ENCODE measurements at places on chromosomes 7 and 10. TPM values are rescaled to one million over a fixed set of nuclear protein-coding genes. Genes with fewer than 3 reads are reported as not detected.

- DNase-seq, result no peak
Measured at GRCh38 chr7:103751311-103751880, 238.1 kb downstream of the RELN start.

DNA sequence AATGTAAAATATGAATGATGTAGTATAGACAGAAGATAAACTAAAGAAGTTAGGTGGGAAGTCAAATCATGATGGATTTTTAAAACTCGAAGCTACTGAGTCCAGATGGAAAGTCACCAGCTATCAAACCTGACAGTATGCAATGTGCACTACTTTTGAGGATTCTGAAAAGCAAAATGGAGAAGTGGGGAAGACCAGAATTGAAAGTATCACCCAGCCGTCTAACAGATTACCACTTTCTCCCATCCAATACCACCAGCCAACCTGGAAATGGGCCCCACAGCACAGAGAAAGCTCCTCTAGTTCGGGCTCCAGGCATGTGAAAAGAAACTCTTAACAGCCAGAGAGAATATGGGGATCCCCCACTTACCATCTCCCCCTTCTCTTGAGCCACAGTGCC, 67.9 kb upstream of the SRRM3 start:
- DNase-seq, result no peak

DNA sequence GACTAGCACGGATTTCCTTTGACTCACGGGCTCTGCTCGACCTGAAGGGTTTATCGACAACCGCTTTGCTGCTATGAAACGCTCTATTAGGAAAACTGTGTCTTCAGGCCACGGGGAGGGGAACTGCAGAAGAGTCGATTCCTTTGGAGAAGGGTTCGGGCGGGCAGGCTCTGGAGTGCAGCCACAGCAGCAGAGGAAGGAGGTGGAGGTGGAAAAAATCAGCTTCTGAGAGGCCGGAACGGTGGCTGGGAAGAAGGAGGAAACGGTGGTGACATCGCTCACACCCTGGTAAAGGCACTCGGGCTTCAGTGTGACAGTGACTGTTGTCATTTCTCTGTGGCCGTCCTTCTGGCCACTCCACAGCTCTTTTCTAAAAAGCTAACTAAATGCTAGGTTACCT, 64.6 kb upstream of the MGMT start:
- no peak for DNase-seq

DNA sequence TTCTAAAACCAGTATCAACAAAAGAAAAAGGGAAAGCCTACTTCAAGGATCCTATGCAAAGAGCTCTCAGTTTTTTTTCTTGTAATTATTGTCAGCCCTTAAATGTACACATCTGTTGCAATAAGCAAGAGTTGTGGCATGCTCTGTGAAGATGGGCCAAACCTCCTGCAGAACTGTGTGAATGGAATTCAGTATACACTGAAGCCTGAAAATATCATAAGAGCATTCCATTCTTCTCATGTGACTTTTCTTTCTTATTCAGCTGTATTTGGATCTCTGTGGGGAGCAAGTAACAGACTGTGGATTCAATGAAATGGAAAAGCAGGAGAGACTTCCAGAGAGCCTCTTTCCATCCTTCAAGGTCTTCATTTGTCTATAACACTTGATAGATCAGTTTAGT, 130.7 kb downstream of the SAMD9 start:
- peak; percentile 17 for DNase-seq

DNA sequence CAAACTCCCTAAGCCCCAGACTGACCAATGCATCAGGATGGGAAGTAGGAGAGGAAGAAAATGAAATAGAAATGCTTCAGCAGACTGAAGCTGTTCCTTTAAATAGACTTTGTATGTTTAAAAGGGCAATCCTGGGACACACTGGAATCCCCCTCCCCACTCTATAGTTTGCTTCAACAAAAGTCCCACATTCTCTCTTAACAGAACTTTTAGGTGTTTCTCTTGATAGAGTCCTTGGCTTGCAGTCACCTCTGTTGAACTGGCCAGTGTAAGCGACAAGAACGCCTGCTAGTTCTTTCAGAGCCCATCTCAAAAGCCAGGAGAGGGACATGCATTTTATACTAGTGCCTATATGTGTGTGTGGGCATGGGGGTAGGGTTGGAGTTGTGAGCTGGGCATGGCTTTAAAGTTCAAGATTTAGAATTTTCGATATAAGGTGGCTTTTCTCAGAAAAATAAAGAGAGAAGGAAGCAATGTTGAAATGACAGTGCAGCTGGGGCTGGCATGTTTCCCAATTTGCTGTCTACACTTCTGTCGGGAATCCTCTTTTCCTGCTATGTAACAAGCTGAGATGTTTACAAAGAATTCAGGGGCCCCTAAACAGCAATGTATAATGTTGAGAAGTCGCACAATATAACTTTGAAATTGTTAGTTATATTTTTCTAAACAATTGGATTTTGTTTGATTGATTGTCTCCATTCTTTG, 2.1 kb downstream of the TBX20 start:
- DNase-seq, result no peak

DNA sequence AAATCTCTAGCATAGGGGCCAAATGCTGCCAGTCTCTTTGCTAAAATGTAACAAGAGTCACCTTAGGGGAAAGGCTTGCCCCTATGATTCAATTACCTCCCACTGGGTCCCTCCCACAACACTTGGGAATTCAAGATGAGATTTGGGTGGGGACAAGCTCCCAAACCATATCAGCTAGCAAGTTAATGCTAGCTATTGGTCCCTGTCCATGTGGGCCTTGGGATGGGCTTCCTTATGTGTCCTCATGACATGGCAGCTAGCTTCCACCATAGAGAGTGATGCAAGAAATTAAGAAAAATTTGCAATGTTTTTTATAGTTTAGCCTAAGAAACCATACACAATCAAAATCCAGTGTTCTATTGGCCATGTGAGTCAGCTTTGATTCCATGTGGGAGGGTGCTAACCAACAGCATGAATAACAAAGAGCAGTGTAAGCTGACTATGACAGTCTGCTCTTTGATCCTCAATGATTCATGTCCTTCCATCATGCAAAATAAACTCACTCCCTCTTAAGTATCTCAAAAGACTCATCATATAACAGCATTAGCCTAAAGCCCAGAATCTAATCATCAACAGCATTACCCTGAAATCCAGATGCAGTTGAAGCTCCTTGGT, 21.7 kb upstream of the ZNF365 start:
- DNase-seq, result peak; percentile 86

SPDYE16 gene
- total RNA-seq, result not detected

GRCh38 chr10:102596506-102596971, 47.7 kb upstream of the TRIM8 start:
- peak; percentile 60 for DNase-seq

ANKMY2 gene
- 5.5 TPM for total RNA-seq

GRCh38 chr7:38870147-38870546, 38.8 kb downstream of the VPS41 start:
- DNase-seq, result no peak

DNA sequence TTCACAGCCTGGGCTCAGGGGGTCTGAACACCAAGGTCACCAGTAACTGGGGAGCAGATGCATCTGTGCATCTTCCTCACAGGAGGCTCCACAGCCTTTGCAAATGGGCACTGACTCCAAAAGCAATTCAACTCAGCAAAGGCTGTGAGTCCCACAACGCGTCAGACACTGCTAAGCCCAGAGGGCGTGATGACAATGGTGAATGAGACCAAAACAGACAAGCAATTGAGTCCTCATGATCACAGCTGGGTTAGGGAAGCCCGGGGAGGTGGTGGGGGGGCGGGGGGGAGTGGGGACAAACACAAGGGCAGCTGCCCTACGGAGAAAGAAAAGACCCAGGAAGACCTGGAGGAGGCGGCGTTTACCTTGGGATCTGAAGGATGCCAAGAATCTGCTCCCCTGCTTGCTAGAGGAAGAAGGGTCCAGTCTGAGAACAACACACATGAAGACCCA, 61.6 kb upstream of the RNF32 start:
- no peak for DNase-seq

DNA sequence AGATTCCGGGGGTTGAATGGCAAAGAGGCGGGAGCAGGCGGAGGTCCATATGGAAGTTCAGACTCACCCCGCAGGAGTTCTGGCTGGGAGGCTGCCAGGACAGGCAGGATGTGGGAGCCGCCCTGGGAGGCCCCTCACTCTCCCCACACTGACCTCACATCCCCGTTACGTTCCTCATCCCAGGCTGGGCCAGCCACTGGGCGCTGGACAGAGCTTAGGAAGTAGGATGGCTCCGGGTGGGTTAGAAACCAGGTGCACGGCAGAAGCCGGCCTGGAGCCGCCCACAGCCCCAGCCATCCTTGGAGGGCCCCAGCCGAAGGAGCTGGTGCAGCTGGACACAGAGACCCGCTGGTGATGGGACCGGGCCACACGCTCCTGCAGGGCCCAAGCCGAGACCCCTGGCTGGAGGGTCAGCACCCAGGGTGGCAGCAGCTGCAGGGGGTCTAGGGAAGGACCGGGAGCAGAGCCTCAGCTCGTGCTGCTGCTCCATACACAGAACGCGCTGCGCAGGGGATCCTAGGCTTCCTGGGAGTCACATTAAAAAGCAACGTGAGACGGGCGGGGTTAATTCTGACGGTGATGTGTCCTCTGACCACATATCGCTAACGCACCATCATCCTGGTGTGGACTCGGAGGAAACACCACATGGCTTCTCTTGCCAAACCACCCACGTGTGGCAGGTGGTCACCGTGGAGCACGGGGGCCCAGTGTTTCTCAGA, 98.6 kb upstream of the DIP2C start:
- no peak for DNase-seq

INPP5F gene
- total RNA-seq, result 11.6 TPM

ZNF239 gene
- 2.6 TPM for total RNA-seq

SLC16A12 gene
- not detected for total RNA-seq

DNA sequence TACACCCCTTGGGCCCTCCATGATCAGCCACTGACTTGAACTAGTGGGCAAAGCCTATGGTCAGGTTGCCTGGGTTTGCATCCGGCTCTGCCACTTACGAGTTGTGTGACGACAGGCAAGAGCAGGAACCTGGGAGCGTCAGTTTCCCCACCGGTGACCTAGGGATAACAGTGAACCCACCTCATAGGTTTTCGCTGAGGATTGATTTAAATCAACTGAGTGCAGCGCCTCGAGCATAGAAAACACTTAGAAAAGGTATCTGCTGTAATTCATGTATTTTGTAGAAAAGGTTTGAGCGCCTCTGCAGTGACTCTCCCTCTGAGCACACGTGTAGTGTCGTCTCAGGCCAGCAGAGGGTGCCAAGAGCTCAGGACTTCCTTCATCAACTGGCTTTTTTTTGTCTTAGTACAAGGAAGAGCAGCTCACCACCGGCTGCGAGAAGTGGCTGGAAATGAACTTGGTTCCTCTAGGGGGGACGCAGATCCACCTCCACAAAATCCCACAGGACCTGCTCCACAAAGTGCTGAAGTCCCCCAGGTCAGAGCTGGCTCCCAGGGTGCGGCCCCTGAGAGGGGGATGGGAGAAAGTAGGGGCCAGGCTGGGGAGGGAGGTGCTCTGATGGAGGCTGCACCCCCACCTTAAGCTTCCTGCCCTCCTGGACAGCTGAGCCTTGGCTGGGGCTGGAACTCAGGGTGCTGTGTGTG, 27.7 kb downstream of the BTBD16 start:
- peak; percentile 68 for DNase-seq

EBF3 gene
- 0.26 TPM for total RNA-seq

GRCh38 chr7:77879272-77879671, 80.7 kb downstream of the PHTF2 start:
- no peak for DNase-seq

PUS7 gene
- 29.5 TPM for total RNA-seq

DNA sequence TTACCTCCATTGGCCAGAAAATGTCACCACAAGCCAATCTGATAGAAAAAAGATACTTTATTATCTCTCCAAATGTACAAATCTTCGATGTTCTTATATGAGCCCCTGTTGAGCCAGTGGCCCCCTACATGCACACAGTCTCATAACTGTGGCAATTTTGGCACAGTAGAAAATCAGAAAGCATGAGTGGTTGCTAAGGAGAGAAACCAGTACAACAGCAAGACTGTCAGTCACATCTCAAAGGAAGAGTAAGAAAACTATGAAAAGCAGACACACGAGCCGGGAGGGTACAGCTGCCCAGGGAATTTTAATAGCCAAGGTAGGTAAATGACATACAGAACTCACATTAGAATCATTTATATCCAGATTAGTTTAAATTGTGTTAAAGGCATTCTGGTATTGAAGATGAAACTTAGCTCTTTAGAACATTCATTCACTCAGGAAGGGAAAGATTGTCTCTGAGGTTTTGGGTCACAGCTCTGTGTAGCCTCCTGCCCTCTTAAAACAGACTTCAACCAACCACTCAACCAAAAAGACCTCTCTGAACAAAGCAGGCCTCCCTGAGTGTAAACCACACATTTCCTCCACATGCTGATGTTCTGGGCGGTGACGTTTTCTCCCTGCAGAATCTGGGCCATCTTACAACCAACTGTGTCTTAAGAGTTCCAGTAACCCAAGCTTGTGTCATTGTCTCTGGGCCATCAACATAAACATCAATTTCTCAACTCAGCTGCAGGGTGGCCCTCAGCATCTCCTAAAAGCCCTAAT, 80.8 kb upstream of the ADAM12 start:
- no peak for DNase-seq

DNA sequence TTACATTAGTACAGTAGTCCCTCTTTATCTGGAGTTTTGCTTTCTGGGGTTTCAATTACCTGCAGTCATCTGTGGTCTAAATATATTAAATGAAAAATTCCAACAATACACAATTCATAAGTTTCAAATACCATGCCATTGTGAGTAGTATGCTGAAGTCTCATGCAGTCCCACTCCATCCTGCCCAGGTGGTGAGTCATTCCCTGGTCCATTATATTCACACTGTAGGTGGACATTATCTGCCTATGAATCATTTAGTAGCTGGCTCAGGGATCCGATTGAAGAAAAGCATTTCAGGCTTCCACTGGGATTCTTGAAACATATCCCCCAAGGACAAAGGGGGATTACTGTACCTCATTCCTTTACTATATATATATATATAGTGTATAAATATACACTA, 298.2 kb upstream of the GALNT17 start:
- DNase-seq, result peak; percentile 89

DNA sequence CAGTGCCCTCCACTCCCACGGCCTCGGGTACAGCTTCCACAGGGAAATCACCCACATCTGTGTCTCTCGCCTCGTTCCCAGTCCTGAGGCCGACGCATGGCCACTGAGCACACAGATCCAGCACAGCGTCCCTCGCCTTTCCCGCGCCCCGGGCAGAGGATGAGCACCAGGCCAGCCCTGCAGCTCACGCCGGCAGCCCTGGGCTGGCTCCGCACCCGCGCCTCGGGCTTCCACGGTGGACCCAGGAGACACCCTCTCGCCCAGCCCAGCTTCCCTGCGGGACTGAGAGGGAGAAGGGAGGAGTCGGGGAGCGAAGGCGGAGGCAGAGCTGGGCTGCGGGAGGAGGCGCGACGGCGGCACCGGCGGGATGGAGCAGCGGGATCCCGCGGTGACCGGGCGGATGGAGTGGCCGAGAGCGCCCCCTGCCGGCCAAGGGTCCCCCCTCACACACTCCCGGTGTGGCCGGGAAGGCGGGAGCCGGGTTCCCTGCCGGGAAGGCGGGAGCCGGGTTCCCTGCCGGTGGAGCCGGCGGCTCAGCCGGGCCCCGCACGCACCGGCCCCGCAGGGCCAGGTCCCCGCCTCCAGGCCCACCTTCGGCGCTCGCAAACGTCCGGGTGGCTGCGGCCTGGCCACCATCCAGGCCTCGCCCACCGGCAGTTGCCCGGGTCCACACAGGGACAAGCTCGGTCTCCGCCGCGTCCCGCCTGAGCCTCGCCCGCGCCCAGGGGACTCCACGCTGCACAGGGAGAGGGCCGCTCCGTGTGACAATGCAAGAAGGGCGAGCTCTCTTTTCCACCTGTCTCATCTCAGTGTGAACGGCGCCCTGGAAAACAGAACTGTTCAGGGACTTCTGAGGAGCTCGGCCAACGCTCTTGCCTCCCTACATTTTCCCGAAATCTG, 110.3 kb upstream of the LANCL2 start:
- DNase-seq, result peak; percentile 44
